ENCODE measurements at places on chromosomes 11 and 22. TPM values are rescaled to one million over a fixed set of nuclear protein-coding genes. Genes with fewer than 3 reads are reported as not detected.

The DBX1 gene
- total RNA-seq, result not detected

GRCh38 chr22:29673361-29674066 is 46.3 kb upstream of the CABP7 start:
- no peak for DNase-seq

- DNase-seq, result no peak
These were observed 22.9 kb upstream of the CHRM4 start for GRCh38 chr11:46414466-46414796.

The MOV10L1 gene
- total RNA-seq, result 10.8 TPM

DNA sequence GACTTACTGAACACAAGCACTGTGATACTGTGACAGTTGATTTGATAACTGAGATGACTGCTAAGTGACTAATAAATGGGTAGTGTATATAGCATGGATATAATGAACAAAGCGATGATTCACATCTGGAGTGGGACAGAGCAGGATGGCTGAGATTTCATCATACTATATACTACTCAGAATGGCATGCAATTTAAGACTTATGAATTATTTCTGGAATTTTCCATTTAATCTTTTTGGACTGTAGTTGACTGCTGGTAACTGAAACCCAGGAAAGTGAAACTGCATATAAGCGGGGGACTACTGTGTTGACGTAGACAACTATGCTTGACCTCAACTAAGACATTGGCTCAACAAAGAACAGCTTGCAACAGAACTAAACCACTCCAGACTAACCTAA is 20.0 kb upstream of the NUCB2 start:
- DNase-seq, result peak; percentile 98

The GLYATL2 gene
- 0.97 TPM for total RNA-seq

- no peak for DNase-seq
These were observed 79.3 kb upstream of the GALNT18 start for GRCh38 chr11:11701070-11701469.

- DNase-seq, result no peak
These were observed 28.0 kb upstream of the OR56B4 start for GRCh38 chr11:6079463-6079862.

DNA sequence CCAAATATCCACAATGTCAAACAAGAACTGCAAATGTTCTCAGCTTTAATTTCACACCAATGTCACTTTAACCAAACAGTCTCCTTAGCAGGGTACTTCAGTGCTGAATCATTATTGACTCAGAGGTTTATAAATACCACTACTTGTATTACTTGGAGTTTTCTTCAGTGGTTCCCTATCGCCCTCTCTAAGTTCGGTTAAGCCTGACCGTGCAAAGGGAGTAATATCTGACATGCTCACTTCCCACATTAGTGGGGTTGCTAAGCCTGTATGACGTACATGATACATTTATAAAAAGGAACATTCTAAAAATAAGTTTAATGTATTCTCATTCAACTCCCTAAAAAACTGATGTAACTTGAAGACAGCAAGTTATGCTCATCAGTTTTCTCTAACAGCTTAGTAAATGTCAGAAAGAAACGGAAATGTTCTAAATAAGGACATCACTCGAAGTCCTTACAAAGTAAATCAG is 93.1 kb upstream of the ZC3H12C start:
- DNase-seq, result peak; percentile 84

GRCh38 chr22:43750751-43751150 is 61.4 kb downstream of the EFCAB6 start:
- DNase-seq, result no peak

DNA sequence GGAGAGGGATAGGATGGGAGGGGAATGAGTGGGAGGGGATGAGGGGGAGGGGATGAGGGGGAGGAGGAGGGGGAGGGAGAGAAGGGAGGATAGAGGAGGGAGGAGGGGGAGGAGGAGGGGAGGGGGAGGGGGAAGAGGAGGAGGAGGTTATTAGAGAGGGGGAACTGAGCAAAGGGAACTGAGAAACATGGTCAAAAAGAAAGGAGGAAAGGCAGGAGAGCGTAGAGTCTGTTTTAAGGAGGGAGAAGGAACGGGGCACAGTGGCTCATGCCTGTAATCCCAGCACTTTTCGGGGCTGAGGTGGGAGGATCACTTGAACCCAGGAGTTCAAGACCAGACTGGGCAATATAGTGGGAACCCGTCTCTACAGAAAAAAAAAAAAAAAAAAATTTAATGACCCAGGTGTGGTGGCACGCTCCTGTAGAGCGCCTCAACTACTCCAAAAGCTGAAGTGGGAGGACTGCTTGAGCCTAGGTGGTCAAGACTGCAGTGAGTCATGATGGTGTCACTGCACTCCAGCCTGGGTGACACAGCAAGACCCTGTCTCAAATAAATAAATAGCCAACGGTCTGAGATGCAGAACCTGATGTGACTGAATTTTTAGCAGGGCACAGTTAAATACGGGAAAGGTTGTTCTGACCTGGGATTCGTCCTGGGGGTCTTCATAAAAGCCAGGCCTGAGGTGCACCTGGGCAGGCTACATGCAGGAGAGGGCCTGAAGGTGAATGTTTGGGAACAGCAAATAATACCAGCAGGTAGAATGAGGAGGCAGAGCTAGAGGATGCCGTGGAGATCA is 4.0 kb downstream of the B3GNT6 start:
- no peak for DNase-seq

The PLAAT4 gene
- 5.8 TPM for total RNA-seq

DNA sequence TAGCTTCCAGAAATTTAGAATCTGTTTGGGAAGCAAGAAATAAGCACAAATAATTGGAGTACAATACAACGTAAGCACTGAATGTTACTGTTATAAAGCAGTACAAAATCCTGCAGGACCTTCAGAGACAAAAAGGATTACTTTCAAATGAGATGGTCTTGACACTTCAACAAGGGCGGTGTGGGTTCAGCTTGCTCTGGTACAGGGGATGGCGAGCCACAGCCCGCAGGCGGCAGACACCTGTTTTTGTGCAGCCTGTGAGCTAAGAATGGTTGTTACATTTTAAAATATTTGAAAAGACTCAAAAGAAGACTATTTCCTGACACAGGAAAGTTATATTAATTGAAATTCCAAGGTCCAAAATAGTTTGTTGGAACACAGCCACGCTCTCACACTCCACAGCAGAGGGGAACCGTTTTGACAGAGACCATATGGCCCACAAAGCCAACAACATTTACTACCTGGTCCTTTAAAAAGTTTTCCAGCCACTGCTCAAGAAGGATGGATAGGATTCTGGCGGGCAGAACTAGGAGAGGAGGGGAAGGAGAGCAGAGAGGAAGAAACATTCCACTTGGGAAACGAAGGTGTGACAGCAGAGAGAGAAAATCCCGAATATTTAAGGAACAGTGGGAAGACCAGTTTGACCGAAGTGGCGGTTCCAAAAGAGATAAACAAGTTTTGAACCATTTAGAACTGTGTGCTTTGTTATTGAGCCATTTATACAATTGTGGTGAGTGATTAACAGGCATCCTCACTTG is 6.3 kb downstream of the PRDM10 start:
- peak; percentile 33 for DNase-seq

GRCh38 chr11:27497284-27497866 is 9.2 kb downstream of the LIN7C start:
- peak; percentile 33 for DNase-seq

The ACRV1 gene
- total RNA-seq, result not detected

The MAP4K2 gene
- 10.8 TPM for total RNA-seq

The LRRC75B gene
- total RNA-seq, result 5.8 TPM

DNA sequence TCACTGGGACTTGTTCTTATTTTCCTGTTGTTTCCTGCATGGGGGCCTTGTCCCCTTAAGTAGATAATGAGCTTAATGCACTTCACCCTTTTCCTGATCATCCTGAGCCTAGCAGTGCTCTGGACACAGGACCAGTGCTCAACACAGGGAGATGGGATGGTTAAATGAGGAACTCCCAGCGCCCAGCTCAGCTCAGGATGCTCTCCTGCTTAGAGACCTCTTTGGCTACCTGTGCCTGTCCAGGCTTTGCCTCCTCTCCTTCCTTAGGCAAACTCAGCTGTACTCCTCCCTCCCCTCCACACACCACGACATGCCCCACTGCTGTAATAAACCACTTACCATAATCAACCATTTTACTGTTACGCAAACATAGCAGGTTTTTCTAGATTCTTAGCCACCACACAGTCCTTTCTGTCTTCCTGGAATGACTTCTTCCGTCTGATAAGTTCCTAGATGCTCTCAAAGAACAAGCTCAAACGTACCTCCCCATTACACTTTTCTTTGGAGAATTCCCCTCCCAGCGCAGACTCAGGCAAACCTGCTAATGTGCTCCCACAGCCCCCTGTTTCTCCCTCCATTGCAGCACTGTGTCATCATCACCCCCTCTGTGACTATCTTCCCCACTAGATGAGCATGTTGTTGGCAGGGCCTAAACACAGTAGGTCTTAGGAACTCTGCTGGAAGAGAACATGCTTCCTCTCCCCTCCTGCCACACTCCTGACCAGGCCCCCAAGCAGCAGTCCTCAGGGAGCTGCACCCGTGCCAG is 113.6 kb downstream of the MICAL2 start:
- no peak for DNase-seq

GRCh38 chr11:61828379-61828628 is 204 bp downstream of the FADS2 start:
- DNase-seq, result no peak
